ENCODE measurements at places on chromosomes 11 and 22. TPM values are rescaled to one million over a fixed set of nuclear protein-coding genes. Genes with fewer than 3 reads are reported as not detected.

Gene VPREB3
- not detected for total RNA-seq

Gene MED17
- 41.6 TPM for total RNA-seq

Gene EHD1
- 17.7 TPM for total RNA-seq

Gene TEX12
- 0.49 TPM for total RNA-seq

Gene HBE1
- total RNA-seq = 0.98 TPM

Gene ARHGAP42
- 7.4 TPM for total RNA-seq

Gene ACTN3
- not detected for total RNA-seq

Gene TMEM45B
- total RNA-seq = 1.5 TPM

Gene MS4A3
- 0.98 TPM for total RNA-seq

Gene SMTNL1
- total RNA-seq = not detected

Gene PPP1R14B
- 60.7 TPM for total RNA-seq

Gene FGF3
- total RNA-seq = not detected

Gene FOLR3
- not detected for total RNA-seq

Gene KRTAP5-7
- not detected for total RNA-seq

Gene TREH
- not detected for total RNA-seq

Gene CYB561A3
- total RNA-seq = 4.2 TPM

Gene ST3GAL4
- total RNA-seq = 9.1 TPM

Gene SLC6A5
- under 0.01 TPM for total RNA-seq

All from temporal lobe (tissue), 4 donors.